ENCODE measurements at places on chromosomes 4 and X. TPM values are rescaled to one million over a fixed set of nuclear protein-coding genes. Genes with fewer than 3 reads are reported as not detected.

GRCh38 chrX:69388526-69388925 lies 115.6 kb upstream of the NALF2 start:
- DNase-seq: no peak

DNA sequence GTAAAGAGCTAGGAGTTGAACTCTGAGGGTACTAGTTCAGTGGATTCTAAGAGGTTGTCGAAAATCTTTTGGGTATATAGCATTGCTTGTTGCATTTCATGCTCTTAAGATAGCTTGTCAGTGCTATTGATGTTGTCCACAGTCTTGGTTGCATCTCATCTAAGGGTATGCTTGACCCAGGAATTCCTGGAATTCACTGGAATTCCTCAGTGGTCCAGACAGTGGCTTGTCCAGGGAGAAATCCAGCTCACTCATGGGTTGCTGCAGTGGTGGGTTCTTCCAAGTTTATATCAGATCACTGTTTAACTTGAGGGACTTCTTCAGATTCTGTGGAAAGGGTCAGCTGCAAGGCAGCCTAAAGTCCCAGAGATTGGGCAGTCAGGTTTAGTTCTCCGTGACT lies 29.8 kb upstream of the SMARCAD1 start:
- no peak for DNase-seq

DNA sequence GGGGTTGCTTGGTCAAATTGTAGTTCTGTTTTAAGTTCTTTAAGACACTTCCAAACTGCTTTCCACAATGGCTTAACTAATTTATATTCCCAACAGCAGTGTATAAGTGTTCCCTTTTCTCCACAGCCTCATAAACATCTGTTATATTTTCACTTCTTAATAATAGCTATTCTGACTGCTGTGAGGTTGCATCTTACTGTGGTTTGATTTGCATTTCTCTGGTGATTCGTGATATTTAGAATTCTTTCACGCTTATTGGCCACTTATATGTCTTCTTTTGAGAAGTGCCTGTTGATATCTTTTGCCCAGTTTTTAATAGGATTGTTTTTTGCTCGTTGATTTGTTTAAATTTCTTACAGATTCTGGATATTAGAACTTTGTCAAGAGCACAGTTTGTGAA lies 278.6 kb upstream of the ITM2A start:
- no peak for DNase-seq

DNA sequence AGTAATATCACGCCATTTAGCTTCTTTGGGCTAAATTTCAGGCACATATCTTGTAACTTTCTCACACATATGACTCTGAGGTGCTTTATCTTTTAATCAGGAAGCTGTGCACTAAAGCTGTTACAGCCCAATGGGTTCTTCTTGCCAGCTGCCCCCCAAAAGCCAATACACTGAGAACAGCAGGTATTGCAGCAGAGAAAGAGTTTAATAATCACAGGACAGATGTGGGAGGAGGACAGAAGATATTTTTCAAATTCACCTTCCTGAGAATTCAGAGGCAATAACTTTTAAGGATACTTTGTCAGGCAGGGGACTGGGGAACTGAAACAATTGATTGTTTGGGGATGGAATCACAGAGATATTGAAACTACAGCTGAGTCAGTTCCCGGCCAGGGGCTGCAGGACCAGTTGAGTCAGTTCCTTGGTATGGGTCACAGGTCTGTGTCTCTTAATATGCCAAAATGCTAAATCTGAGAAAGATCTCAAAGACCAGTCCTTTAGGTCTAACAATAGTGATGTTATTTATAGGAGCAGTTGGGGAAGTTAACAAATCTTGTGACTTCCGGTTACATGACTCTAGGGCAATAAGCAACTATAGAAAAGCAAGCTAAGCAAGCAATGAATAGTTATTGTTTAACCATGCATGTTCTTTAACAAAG lies 28.1 kb downstream of the DDIT4L start:
- DNase-seq: no peak

DNA sequence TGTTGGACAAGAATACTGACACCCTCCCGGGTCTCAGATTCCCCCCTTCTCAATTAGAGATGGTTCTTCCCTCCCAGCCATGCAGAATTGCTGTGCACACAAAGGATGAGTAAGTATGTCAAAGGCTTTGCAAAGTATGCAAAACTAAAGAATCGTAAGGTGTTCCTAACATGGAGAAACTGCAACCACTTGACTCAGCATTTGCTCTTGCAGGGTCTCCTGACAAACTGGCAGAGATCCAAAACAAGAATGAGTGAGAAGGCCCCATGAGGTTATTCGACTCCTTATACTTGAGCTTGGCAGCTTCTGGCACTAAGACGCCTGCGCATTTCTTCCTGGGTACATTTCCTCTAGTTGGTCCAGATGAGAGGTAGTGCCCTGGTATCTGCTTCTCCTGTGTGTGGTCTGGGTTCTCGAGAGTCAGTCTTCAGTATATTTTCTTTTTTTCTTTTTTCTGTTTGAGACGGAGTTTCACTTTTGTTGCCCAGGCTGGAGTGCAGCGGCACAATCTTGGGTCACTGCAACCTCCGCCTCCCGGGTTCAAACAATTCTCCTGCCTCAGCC lies 8.2 kb downstream of the FAM184B start:
- DNase-seq: no peak

The LDB2 gene
- 44.4 TPM for polyA plus RNA-seq

DNA sequence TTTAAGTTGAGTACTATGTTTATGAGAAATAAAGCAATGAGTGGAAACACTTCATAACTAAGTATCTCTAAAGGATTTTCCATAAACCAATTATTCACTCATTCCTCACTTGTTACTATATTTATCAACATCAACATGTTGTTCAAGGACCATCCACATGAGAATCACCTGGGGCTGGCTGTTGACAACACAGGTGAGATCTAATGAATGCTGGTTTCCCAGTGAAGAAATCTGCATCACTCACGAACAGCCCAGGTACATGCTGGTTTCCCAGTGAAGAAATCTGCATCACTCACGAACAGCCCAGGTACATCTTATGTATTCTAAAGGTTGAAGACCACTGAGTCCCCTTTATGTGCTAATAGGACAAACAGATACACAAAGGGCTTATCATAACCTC lies 32.5 kb downstream of the TSPAN5 start:
- no peak for DNase-seq

The S100G gene
- polyA plus RNA-seq: not detected

GRCh38 chr4:113086172-113086695 lies 36.8 kb downstream of the ANK2 start:
- no peak for DNase-seq

- DNase-seq: no peak
Observed at GRCh38 chr4:74114234-74114633, 15.2 kb upstream of the CXCL2 start.

Data from spinal cord (tissue), 10 donors.